Fibroblast of skin of right biceps (primary cell): ENCODE measurements at places on chromosomes 16 and 17.

GRCh38 chr16:83967838-83968305, at the start of gene NECAB2:
Gene NECAB2 (plus strand): TSS chr16:83968244. CDS start chr16:83968649, 405 bp downstream.
- no peak for DNase-seq

- DNase-seq = no peak
Observed at GRCh38 chr16:11250091-11250785, 5.8 kb downstream of the SOCS1 start.

GRCh38 chr16:7705885-7706284, 373.2 kb downstream of the RBFOX1 start:
- no peak for DNase-seq

GRCh38 chr17:8147805-8148404, 4.3 kb downstream of the PER1 start:
- no peak for DNase-seq

GRCh38 chr17:64780096-64781013, 118.2 kb upstream of the SMURF2 start:
- no peak for DNase-seq

GRCh38 chr16:50133214-50133613, 19.9 kb upstream of the TENT4B start:
- no peak for DNase-seq

- DNase-seq = peak; percentile 84
Observed at GRCh38 chr16:88784074-88784855, 755 bp downstream of the PIEZO1 start.

DNA sequence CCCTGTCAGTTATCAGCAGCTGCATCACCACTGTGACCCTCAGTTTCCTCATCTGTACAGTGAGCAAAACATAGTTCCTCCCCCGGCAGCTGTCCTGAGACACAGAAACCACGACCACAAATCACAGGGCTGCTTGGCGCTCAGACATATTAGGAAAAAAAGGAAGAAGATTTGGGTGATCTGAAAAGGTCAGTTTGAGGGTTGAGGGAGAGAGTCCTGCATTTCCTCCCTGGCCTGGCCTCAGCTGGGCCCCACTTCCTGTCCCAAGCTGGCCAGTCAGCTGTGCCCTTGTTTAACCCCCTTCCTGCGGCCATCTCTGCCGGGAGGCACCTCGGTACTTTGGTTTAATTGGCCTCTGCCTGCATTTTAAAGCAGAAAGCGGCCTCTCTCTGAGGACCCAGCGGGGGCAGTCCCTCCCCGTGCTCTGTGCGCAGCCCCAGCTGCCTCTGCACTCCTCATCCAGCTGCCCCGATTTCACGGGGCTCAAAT, 24.0 kb upstream of the CIBAR2 start:
- no peak for DNase-seq

DNA sequence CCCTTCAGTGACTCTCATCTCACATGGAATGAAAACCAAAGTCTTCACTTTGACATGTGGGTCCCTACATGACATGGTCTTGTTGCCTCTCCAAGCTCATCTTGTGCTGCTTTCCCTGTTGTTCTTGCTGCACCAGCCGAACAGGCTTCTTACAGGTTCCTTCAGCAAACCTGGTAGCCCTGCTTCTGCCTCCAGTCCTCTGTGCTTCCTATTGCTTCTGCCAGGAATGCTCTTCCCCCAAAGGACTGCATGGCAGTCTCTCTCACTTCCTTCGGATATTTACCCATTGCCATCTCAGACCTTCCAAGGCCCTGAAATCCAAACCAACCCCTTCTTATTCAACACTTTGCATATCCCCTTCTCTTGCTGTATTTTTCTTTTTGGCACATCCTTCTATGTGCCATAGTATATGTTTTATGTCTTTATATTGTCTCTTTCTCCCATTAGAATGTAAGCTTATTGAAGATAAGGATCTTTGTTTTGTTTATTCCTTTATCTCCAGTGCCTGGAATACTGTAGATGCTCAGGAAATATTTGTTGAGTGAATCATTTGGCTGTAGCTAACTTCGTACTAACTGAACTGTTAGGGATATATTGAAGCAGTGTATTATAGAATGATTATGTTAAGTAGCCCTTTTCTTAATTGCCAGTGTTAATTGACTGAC, 57.9 kb upstream of the SLC12A3 start:
- DNase-seq = peak; percentile 71

DNA sequence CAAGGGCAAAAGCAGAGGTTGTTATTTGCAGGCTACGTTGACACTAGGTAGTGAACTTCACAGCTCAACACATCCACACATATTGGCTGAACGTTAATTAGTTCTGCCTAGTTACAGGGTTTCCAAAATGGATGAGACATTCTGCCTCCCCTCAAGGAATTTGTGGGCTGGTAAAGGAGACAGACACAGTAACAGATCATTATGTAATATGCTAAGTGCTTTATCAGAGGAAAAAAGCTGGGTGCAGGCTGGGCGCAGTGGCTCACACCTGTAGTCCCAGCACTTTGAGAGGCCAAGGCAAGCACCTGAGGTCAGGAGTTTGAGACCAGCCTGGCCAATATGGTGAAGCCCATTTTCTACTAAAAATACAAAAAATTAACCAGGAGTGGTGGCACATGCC, 26.2 kb downstream of the BMERB1 start:
- DNase-seq = no peak

GRCh38 chr16:84686707-84687298, 13.0 kb upstream of the USP10 start:
- no peak for DNase-seq

DNA sequence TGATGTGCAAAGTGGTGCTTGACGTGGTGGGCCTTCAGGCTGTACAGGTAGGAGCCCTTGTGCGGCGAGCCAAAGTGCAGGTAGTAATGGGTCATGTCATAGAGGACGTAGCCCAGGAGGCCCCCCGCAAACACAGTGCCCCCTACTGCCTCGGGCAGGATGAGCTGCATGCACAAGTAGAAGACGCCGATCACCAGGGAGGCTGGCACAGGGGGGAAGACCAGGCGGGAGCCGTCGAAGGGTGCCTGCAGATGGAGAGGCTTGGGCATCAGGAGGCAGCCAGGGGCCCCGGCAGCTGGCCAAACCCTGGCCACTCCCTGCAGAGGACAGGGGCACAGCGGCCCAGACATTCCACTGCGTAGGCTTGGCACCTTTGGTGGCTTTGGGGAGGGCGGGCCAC, 15.7 kb upstream of the MLKL start:
- no peak for DNase-seq

DNA sequence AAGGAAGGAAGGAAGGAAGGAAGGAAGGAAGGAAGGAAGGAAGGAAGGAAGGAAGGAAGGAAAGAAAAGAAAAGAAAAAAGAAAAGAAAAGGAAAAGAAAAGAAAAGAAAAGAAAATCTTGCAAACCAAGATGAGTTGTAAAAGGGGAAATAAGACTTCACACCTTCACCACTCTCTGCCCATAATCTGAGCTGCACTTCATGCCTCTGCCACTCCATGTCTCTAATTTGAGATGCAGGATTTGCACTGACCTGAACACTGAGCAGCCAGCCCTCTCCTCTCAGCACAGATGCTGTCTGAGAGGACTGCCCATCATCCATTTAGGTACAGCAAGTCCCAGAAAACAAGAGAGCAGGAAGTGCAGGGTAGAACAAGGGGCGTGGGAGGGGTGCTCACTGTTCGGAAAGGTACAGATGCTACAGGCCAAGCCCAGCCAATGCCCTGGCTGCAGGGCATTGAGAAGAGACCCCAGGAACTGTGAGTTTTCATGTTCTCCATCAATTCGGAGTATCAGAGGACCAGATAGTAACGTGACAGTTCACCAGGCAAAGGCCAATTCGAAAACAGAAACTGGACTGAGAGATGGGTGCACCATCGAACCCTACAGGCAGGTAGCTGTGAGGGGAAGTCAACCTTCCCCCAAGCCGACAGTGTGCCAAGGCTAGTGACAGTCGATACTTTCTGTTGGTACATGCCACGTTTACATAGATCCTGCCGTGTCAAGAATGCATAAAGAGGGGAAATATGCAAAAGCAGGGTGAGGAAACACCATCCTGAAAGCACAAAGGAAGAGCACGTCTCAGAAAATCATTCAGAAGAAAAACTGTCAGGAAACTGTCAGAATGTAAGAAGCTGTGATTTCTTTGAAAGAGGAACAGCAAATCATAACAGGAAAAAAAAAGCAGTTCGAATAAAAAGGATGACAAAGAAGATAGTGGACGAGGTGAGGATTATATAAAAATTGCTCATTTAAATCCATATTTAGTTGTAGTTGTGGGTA, 142.0 kb upstream of the RCVRN start:
- DNase-seq = no peak

DNA sequence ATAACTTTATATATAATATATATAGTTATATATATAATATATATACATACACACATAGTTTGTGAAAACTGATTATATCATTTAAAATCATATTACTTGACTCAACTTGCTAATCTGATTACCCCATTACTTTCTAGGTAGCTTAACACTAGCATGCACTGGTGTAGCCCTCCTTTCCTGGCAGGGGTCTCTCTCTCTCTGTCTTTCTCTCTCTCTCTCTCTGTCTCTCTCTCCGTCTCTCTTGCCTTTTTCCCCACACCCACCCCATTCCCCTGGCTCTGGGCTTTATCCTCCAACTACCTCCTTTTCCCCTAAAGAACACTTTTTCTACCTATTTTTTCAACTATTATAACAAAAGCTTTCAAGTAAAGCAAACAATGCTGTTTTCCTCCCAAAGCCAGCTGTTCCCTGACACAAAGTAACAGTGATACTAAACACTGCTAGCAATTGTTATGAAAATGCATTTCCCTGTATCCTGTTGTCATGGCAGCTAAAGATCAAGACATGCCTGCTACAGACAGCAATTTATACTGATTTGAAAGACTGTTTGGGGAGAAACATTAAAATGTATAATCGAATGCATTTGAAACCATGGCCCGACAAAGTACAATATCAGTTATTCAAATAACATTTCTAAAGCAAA, 89.4 kb downstream of the CHD9NB start:
- no peak for DNase-seq

- no peak for DNase-seq
Observed at GRCh38 chr16:79168321-79168720, 432.2 kb downstream of the MAF start.
